ENCODE measurements at places on chromosomes 5 and 9. TPM values are rescaled to one million over a fixed set of nuclear protein-coding genes. Genes with fewer than 3 reads are reported as not detected.

Gene SPINK7
- not detected for total RNA-seq

Gene PCAT7
- total RNA-seq, result 3.2 TPM

Gene ADAMTS2
- 0.24 TPM for total RNA-seq

Gene DNAH5
- 0.09 TPM for total RNA-seq

Gene TRIM23
- total RNA-seq, result 11.4 TPM

Gene SPATA24
- total RNA-seq, result 13.0 TPM

Gene PKD2L2
- not detected for total RNA-seq

Gene RARS1
- 170 TPM for total RNA-seq

Gene ARHGEF39
- 11.2 TPM for total RNA-seq

Gene TLX3
- not detected for total RNA-seq

Gene FOXD4L4
- total RNA-seq, result 0.38 TPM

Gene COL27A1
- 71.3 TPM for total RNA-seq

Gene MEGF10
- not detected for total RNA-seq

Gene MVB12B
- total RNA-seq, result 30.1 TPM

Gene MSMP
- 0.24 TPM for total RNA-seq

Gene SEPTIN8
- 49.9 TPM for total RNA-seq

Gene SEC61B
- 479 TPM for total RNA-seq

Gene ADAMTSL2
- 1.0 TPM for total RNA-seq

Gene FSD1L
- 5.1 TPM for total RNA-seq

Gene PLPP1
- 7.3 TPM for total RNA-seq

Gene ZNF879
- 2.8 TPM for total RNA-seq

Gene DOK3
- 1.4 TPM for total RNA-seq

Gene HRCT1
- total RNA-seq, result not detected

Gene MYMK
- total RNA-seq, result not detected

Gene C5orf63
- total RNA-seq, result 8.8 TPM

Gene TMOD1
- 0.04 TPM for total RNA-seq

Gene C5
- 29.8 TPM for total RNA-seq

Gene COL15A1
- total RNA-seq, result not detected

Gene SEC16A
- 27.7 TPM for total RNA-seq

Gene ENC1
- total RNA-seq, result 69.9 TPM

Gene ANKDD1B
- 0.14 TPM for total RNA-seq

Gene LAMC3
- 0.07 TPM for total RNA-seq
